ENCODE measurements at places on chromosomes 16 and 17. TPM values are rescaled to one million over a fixed set of nuclear protein-coding genes. Genes with fewer than 3 reads are reported as not detected.

Gene SMPD3
- total RNA-seq: not detected

DNA sequence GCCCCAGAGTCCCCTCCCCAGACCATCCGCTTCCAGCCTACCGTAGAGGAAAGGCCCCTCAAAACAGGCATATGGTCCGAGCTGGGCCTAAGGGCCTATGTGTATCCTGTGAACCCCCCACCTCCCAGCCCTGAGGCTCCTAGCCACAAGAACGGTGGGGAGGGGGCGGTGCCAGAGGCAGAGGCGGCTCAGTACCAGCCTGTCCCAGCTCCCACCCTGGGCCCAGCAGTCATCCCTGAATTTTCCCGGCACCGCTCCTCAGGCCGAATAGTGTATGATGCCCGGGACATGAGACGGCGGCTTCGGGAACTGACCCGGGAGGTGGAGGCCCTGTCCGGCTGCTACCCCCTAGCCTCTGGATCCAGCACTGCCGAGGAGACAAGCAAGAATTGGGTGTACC is 1.1 kb downstream of the SPEM1 start:
- no peak for DNase-seq

DNA sequence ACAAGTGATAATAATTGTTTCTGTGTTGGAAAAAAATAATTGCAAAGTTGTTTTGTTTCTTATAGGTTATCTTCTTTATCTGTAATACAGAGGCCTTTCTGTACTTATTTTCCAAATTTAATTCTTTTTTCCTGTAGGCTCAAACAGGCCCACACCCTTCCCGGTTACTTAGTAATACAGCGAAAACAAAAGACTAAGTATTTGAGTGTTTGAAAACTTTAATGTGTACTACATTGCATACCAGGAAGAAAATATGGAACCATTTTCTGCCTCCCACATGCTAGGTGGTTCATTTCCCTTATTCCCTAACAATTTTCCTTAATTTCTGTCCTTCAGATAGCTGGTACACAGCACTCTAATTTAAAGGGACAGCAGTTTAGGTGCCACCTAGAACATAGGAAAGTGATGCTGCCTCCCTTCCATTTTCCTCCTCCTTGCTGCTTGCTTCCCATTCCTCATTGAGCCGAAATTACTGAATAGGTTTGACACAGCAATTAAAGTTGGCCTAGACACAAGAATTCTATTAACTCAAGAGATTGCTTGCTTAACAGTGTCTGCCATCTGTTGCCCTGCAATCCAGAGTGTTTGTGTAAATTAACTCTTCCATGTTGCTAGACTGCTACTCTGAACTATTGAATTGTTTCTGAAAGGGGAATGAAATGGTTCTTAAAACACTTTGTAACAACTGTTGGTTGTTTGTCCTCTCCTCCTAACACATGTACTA is 24.2 kb downstream of the CYB5B start:
- DNase-seq: no peak

Gene GOSR2
- total RNA-seq: 44.4 TPM

GRCh38 chr17:81241648-81242420 is 2.7 kb downstream of the NDUFAF8 start:
- DNase-seq: peak; percentile 48

DNA sequence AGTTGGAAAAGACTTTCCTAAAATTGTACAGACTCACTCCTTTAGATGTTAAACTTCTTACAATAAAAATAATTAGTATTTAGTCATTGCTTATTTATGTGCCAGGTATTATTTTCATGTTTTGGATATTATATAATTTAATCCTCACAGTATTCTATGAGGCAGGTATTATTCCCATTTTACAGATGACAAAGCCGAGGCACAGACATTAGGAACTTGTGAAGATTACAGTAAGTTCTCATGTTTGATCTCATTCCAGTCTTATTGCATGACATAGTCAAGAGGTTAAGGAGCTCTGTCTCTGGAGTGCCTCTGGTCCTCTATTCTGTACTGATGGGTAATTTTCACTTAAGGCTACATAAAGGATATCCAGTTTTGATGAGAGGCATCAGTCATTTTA is 3.3 kb downstream of the HEATR3 start:
- no peak for DNase-seq

DNA sequence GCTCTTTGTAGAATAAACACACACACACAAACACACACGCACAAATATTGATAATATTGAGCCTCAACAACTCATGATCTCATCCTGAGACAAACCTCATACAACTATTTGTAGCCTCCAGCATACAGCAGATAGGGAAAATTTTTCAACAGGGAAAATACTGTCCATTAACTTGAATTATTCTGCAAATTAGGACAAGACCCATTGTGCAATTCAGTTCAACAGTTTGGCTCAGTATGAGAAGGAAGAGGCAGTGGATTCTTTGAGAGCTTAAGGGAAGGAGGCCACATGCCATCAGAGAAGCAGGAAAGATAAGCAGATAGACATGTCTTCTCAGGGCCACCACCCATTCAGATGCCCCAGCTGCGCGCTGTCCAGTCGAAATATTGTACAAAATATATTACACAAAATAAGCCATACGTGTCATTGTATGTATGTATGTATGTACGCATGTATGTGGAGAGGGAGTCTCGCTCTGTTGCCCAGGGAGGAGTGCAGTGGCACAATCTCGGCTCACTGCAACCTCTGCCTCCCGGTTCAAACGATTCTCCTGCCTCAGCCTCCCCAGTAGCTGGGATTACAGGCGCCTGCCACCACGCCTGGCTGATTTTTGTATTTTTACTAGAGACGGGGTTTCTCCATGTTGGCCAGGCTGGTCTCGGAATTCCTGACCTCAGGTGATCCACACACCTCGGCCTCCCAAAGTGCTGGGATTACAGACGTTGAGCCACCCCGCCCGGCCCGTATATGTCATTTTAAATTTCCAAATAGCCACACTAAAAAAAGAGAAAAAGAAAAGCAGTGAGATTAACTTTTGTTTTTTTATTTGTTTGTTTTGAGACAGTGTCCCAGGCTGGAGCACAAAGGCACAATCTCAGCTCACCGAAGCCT is 1.8 kb downstream of the ZC3H7A start:
- no peak for DNase-seq

DNA sequence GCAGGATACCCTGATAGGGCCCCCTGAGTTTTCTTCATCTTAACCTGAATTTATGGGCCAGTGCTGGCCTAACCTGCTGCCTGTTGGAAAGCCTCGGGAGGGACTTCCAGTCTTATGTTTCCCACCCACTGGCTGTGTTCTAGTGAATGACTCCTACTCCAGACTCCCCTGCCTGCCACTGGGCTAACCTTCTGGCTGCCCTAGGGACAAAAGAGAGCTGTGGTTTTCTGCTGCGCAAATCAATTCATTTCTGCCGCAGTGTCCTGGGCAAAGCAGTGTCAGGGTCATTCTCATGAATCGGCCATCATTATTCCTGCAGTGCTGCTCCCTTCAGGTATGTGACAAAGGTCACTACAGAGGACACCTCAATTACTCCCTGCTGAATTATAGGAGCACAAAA is 386.2 kb downstream of the UTP18 start:
- no peak for DNase-seq

Gene VASN
- 3.4 TPM for total RNA-seq

DNA sequence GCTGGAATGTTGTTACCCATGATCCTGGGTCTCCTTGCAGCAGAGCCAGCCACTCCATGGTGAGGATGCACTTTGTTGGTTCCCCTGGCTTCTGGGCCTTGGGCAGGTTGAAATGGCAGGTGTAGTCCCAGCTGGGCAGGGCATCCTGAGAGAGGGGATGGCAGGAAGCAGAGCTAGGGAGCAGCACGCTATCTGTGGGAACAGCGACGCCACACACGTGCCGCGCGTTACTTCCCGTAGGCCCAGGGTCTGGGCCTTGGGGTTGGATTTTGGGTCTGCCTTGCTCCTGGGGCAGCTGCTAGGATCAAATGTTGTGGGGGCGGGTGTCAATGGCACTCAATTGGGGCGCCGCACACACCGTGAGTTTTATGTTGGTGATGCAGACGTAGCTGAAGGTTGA is 368.0 kb downstream of the CPPED1 start:
- no peak for DNase-seq

DNA sequence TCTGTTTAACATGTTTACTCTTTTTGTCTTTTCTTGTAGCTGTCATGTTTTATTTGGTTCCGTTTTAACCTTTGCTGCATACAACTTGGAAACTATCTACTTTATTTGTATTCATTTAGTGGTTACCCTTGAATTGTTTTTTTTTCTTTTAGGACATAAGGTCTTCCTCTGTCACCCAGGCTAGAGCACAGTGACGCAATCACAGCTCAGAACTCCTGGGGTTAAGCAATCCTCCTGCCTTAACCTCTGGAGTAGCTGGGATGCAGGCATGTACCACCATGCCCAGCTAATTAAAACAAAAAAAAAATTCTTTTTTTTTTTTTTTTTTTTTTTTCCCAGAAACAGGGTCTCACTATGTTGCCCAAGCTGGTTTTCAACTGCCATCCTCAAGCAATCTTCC is 29.8 kb upstream of the USP43 start:
- no peak for DNase-seq

DNA sequence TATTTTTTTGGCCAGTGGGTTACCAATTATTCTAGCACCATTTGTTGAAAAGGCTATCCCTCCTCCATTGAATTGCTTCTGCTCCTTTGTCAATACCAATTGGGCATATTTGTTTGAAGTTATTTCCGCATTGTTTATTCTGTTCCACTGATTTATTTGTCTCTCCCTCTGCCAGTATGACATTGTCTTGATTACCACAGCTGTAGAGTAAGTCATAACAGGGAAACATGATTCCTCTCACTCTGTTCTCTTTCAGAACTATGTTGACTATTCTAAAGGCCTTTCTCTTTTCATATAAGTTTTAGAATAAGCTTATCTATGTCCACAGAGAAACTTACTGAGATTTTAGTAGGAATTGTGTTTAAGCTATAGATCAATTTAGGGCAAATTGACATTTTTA is 94.3 kb downstream of the MAP2K6 start:
- DNase-seq: no peak

DNA sequence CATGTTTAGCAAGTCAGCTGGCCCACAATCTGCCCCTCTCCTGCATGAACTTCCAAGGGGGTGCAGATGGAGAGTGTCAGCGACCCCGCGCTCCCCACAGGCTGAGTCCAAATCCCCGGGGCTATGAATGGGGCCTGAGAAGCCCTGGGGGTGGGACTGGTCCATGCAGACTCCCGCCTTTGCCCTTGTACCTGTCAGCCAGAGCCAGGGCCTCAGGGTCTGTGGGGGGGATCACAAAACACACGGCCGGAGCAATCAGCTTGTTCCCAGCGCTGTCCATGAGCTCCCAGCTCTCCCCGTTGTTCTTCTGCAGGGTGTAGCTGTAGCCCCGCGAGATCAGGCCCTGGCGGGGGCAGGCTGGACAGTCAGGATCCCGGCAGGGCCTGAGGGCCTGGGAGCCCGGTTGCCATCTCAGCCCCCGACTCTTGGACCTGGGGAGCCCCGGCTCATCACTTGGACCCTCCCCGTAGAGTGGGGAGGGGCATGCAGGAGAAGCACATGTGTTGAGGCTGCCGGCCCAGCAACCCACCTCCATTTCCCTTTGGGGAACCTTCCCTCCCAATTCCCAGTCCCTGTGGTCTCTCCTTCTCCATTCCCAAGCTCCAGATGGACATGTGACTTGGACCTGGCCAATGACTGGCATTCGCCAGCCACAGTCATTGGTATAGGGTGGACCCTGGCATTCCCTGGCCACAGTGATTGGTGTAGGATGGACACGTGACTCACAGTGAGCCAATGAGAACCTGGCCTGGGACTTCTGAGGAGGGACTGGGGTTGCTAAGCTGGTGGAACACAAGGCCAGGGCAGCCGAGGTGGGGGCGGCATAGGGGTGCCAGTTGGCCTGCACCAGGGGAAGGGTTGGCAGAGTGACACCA is 42.4 kb downstream of the PPL start:
- DNase-seq: peak; percentile 25

GRCh38 chr16:17237350-17237944 is 233.3 kb downstream of the XYLT1 start:
- no peak for DNase-seq

GRCh38 chr17:37092071-37092470 is 143.3 kb downstream of the AATF start:
- peak; percentile 66 for DNase-seq

- DNase-seq: peak; percentile 72
Measured at GRCh38 chr17:78242024-78242742, 10.8 kb downstream of the TMEM235 start.

DNA sequence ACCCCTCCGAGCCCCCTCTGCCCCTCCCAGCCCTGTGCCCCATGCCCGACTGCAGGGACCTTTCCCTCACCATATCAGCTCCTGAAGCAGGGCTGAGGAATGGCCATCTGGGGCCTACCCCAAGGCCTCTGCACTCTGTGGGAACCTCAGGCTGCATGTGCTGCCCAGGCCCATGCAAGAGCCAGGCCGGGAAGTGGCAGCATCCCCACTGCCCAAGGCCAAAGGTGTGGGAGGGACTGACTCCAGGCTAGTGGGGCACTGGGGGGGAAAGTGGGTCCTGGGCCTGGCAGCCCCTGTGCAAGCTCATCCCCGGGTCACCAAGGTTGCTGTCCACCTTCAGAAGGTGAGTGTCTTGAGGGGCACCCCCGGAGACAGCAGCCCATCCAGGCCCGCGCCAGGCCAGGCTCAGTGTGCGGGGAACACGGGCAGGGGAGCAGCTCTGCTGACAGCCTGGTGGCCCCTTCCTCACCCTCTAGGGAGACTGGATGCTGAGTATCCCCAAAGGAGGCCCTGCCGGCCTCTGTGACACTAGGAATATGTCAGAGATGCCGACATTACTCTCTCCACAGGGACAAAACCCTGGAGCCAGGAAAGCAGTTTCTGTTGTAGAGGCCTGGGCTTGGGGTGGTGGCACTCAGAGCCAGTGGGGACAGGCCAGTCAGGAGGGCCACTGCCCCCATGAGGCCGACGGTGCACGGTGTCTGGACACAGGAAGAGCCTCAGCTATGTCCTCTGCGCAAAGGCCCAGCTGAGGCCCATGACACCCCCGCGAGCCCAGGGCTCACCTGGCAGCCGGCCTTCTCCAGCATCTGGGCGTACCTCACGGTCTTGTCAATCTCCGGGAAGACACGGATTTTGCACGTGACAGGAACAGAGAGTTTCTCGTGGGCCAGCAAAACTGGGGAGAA is 3.3 kb downstream of the DUS1L start:
- no peak for DNase-seq

Gene SLC7A6OS
- total RNA-seq: 15.3 TPM

Gene MAP1LC3B
- total RNA-seq: 11.5 TPM

Data from HT1080 (cell line).